ENCODE measurements at places on chromosomes 1 and 21.

GRCh38 chr1:26059906-26060305 lies 7.5 kb downstream of the TRIM63 start:
- no peak for DNase-seq

GRCh38 chr1:68140536-68140935 lies 90.1 kb upstream of the DIRAS3 start:
- DNase-seq: no peak

DNA sequence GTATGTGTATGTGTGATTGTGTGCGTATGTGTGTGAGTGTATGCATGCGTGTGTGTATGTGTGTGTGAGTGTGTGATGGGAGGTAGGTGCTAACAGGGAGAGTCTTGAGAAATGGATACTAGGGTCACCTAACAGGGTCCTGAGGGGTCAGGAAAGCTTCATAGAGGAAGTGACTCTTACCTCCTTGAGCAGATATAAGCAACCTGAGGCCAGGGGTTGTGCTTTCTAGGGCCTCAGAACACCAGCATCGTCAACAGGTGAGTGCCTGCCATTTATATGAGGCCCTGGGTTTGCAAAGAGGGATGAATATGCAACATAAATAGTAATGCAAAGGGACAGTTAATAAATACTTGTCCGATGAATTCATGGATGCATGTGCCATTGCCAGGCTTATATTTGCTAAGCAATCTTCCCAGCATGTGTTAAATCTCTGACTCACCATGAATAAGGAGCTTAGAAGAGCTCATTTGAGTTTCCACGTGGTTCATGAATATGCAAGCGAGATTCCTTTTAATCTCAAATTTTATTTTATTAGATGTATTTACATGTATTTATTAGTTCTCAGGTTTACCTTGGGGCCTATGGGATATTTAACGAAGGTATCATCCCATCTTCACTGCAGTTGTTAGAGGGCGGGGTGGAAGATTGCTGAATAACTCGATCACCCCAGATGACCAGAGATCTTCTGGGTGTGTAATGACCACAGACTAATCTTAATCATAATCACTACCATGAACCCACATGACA lies 438.3 kb downstream of the CAMTA1 start:
- no peak for DNase-seq

- peak; percentile 17 for DNase-seq
These were observed 56.9 kb downstream of the MIER1 start for GRCh38 chr1:66981679-66982078.

DNA sequence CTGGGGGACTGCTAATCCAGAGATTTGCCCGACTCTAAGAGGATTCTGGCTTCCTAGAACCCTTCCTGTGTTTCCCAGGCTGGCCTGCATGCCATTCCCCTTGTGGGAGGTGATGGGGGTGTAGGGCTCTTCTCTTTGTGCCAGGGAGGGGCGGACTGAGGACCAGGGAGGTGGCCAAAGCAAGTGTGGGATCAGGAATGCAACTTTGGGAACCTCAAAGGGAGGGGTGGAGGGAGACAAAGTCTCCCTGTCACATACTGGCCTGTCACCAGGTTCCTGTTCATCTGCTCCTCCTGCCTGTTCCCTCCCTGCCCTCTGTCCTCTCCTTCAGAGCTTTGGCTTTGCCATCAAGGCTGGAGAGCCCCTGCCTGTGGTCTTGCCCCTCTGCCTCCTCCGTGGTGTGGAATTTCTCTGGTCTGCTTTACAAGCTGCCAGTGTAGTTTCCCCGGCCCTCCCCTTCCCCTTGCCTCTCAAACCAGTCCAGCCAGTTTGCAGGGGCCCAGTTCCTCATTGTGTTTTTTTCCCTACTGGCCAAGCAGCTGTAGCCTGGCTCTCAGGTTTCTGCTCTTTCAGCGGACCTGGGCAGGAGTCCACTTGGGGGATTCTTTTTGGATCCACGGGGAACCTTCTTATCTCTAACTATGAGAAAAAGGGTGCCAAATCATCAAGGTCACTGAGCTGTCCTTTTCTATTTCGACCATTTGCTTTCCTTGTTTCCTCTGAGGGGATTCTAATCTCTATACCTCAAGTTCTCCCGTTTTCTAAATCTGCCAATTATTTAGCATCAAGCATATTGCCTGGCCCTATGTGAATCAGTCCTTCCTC lies 1.8 kb downstream of the CGN start:
- no peak for DNase-seq
